Breast epithelium (tissue), 4 donors: ENCODE measurements at places on chromosomes 7 and 10.

DNA sequence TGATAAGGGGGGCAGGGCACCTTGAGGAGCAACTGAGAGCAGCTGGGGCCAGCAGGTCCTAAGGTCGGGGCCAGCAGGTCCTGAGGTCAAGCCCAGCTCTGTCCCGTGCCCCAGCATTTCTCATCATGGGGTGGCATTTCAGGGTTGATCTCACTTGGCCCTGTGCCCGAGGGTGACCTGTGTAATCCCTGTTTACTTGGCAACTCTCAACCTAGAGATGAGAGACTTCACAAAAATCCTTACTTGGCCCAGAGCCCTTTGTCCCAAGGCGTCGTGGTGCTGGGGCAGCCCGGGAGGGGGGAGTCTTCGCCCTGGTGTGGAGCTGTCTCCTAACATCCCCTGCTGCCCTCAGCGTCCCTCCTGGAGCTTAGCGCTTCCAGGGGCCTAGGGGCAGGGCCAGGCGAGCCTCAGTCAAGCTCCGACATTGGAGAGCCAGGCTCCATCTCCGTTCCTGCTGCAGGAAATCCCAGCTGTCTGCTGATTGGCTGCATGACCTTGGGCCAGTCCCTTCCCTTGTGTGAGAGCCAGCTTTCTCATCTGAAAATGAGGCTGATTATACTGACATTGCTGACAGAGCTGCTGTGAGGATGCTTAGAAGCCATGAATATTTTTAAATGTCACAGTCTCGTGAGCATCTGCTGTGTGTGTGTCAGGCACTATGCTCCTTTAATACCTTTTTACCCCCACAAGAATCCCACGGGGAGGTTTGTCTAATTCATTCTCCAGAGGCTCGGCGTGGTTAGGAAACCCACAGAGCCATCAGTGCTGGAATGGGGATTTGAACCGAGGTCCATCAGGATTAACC, 94.3 kb downstream of the ZMIZ1 start:
- peak; percentile 70 for DNase-seq

DNA sequence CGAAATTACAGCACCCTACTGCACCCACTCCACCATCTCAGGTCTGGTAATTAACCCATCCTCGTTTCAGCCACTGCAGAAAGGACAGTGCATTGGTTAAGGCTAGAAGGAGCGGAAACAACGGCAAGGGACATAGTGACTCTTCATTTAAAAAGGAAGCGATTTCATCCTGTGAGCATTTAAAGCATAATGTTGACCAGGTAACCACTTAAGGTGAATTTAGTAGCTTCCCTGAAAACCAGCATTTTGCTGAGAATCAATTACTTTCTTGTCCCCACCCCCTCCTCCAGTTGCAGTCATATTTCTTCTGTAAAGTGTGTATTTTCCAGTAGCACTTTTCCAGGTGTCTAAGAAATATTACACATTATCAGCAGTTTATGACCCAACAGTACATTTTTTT, 821 bp upstream of the JAZF1 start:
- DNase-seq: no peak

DNA sequence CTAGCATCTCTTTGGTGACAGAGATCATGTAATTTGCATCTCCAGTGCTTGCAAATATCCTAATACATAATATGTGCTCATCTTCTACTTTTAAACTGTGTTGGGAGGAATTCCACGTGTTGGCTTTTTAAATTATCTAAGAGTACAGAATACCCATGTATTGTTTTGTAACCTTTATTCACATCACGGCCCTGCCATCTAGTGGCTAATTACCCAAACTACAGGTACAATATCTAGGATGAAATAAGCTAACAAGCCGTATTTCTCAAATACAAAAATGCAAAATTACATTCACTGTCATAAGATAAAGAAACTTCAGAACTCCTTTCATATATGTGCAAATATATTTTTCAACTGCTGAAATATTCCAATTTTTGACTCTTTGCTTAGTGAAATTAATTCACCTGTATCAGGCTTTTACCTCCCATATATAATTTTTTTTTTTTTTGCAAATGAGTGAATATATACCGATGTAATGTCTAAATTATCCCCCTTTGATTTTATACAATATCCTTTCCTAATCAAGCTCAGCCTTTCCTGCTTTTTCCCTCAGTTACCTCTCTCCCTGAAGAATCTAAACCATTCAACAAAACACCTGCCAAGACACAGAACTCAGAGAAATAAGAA, 30.3 kb upstream of the LSM8 start:
- no peak for DNase-seq

GRCh38 chr7:20214132-20214531, 3.1 kb downstream of the MACC1 start:
- no peak for DNase-seq

- peak; percentile 42 for DNase-seq
Measured at GRCh38 chr7:155835446-155836215, 23.4 kb upstream of the SHH start.

GRCh38 chr7:33040803-33041516, 21.6 kb downstream of the NT5C3A start:
- no peak for DNase-seq

DNA sequence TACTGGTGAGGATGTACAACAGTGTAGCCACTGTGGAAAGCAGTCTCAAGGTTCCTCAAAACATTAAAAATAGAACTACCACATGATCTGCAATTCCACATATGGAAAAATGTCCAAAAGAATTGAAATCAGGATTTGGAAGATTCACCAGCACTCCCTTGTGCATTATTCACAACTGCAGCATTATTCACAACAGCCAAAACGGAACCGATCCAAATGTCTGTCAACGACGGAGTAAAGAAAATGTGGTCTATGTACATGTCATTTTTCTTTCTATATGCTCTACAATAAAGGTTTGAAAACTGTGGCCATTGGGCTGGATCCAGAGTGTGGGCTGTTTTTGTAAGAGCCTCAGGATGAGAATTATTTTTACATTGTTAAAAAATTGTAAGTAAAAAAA, 1206.1 kb upstream of the CELF2 start:
- DNase-seq: no peak

DNA sequence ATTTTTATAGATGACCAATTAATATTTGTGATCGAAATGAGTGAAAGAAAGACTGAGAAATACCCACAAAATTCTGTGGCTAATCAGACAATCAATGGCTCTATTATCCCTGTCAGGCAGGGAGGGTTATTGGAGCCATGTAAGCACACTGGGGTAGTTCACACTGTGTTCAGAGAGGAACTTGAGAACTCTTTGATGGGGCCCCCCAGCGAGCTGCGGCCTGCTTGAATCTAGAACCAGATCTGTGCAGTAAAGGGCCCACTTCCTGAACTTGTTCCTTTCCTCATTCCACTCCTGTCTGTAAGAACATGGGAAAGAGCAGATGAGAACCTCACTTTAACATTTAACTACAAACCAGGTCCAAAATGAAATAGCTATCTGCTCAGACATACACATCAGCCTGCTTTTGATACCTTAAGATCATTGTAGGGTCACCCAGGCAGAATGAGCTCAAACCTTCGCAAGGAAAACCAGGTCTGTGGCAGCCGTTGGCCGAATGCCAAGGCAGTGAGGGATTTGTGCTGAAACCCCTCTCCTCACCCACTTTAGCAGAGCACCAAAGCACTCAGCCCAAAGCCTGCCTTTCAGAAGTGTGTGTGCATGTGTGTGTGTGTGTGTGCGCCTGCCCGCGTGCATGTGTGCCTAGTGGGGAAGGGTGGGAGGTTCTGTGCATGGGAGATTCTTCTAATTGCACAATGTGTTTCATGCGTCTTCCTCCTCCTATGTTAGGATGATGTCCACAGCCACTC, 365.6 kb upstream of the MGMT start:
- DNase-seq: no peak

DNA sequence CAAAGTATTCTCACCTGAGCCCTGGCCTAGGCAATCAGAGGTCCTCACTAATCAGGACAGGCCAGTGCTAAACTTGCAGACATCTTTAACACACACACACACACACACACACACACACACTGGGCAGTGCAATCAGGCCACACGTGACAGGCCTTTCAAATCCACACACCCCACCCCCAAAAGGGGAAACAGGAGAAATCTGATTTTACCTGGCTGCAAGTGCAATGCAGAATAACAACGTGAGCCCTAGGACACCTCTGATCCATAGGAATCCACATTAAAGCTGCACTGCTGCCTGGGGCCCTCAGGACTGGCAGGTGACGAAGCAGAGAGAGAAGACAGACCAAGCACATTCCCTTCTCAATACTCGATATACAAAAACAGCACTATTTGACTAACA, 218.9 kb downstream of the FAM107B start:
- no peak for DNase-seq

GRCh38 chr10:3666525-3667302, 118.3 kb downstream of the KLF6 start:
- no peak for DNase-seq

GRCh38 chr10:79061441-79062315, 7.1 kb upstream of the ZMIZ1 start:
- DNase-seq: no peak

DNA sequence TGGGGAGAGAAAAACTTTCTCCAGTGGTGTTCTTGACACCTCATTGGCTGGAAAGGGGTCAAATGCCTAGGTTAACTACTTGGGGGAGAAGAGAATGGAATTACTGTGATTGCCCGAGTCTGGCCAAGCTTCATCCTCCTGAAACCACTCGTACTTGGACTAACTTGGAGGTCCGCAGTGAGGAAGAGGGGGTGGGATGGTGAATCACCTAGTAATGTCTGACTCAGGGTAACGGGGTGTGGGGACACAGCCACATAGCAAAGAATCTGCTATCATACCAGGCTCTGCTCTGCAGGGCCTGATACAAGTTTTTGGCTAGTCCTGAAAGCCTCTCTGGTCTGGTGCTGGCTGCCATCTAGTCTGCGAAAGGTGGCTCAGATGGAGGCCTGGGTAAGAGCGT, 190.9 kb downstream of the RPS24 start:
- DNase-seq: no peak

GRCh38 chr7:51658684-51659083, 342.1 kb upstream of the COBL start:
- DNase-seq: no peak

GRCh38 chr10:91796331-91797047, 1.7 kb upstream of the TNKS2 start:
- no peak for DNase-seq

DNA sequence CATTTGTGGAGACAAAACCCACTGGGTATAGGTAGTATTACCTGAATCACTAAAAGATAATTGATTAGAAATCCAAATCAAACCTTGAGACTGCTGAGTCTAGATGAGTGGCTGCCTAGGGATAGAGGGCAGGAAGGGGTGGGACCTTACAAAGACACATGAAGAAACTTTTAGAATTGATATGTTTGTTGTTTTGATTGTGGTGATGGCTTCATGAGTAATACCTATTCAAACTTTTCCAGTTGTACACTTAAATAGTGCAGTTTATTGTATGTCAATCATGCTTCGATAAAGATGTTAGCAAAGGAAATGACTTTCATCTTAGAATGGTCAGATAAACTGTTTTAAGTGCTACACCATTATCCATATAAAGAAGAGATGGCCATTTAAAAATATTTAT, 188.7 kb upstream of the KAT6B start:
- no peak for DNase-seq

- no peak for DNase-seq
Measured at GRCh38 chr7:132751244-132751647, 175.0 kb upstream of the PLXNA4 start.

GRCh38 chr10:109838592-109839244, 84.6 kb downstream of the XPNPEP1 start:
- no peak for DNase-seq
